ENCODE measurements at places on chromosomes 2 and 18. TPM values are rescaled to one million over a fixed set of nuclear protein-coding genes. Genes with fewer than 3 reads are reported as not detected.

The APCDD1 gene
- total RNA-seq, result not detected

The EFHD1 gene
- not detected for total RNA-seq

The NYAP2 gene
- not detected for total RNA-seq

The ANKRD62 gene
- not detected for total RNA-seq

The EHD3 gene
- total RNA-seq, result 7.9 TPM

The PSD4 gene
- 0.30 TPM for total RNA-seq

The EFR3B gene
- 0.32 TPM for total RNA-seq

The COQ10B gene
- 34.1 TPM for total RNA-seq

The REG3A gene
- not detected for total RNA-seq

The SPEG gene
- 0.32 TPM for total RNA-seq

The TMEM178A gene
- total RNA-seq, result not detected

The ERICH2 gene
- total RNA-seq, result not detected

The HOXD12 gene
- not detected for total RNA-seq

The STK36 gene
- total RNA-seq, result 7.1 TPM

The NDUFV2 gene
- 176 TPM for total RNA-seq

The IL36G gene
- total RNA-seq, result not detected

The GPR45 gene
- not detected for total RNA-seq

The IL1F10 gene
- total RNA-seq, result not detected

The FOXI3 gene
- total RNA-seq, result not detected

The DSC2 gene
- total RNA-seq, result under 0.01 TPM
